ENCODE measurements at places on chromosomes 6 and 20.

DNA sequence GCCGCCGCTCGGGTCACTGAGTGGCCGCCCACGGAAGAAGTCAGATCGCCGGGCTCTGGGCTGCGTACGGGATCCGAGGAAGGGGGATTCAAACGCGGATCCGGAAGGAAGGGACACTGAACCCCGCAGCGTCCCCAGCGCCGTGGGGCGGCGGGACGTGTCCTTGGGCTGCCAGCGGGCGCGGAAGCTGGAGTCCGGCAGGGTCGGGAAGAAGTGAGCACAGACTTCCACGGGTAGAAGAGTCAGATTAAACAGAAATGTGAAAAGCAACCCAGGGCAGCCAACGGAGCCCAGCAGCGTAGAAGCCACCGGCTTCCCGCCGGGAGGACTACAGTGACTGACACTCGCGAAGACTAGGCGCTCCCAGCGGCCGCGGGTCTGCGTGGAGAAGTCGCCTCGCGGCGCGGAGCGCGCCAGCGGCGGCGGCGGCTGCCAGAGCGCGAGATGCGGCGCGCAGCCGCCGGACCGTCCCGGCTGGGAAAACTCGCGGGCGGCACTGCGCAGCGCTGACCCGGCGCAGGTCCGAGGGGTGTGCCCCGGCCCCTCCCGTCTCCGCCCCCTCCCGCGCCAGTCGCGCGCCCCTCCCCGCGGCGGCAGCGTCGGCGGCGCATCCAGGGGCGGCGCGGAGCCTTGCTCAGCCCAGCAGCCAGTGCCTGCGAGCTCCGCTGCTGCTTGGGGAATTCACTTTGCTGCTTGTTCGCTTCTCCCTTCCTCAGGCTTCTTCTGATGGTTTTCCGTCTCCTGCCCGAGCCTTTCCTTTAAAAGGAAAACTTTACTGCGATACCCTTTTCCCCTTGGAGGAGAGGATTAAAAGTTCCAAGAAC is at the start of gene SAMD5:
SAMD5 (plus strand) TSS at position 649 of the 824 bp plus-strand sequence. CDS start 239 bp downstream, outside the sequence.
- DNase-seq = no peak

- DNase-seq = no peak
These were observed 314.6 kb downstream of the ZFAND3 start for GRCh38 chr6:38133932-38134703.

DNA sequence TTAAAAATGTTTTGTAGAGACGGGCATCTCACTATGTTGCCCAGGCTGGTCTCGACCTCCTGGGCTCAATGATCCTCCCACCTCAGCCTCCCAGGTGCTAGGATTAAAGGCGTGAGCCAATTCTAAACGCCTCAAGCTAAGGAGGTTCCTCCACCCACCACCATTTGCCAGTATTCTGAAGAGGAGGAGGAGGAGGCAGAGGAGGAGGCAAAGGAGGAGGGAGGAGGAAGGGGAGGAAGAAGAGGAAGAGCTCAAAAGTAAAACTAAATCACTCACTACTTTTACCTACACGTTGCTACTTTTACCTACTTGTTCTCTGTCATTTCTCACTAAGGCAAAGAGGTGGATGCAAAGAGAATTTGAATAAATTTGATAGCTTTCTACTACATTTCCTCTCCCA is 63.6 kb upstream of the ARID1B start:
- DNase-seq = no peak

DNA sequence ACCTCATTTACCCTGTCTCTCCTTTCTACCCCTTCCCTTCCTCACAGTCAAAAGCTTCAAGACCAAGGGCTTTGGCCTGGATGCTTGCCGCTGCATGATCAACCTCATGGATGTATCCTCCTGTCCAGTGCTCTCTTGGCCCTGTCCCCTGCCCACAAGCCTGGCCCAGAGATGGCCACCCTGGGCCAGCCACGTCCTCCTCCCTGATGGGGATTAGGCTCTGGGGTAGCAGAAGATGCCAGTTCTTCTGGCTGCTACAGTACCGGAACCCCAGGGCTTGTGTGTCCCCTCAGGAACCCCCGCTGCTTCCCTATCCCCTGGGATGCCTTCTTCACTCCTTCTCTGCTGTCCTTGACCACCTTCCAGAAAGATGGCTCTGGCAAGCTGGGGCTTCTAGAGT is 22.3 kb downstream of the CAPN11 start:
- no peak for DNase-seq

DNA sequence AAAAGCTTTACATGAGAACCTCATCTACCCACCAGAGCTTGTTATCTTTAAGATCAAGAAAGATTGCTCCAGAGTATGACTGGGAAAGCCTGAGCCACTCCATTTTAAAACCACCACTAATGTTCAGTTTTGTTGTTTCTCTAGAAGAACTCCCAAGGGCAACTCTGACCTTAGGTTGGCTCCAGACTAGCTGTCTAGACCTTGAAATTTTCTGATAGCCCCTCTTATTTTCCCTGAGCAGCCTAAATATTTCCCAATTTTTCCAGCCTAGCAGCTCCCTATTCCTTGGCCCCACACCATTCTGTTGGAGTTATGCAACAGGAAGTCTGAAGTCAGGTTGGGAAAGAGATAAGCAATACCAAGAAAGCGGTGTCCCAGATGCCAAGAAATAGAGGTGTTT is 84.6 kb upstream of the TCF21 start:
- DNase-seq = no peak
